ENCODE measurements at places on chromosomes 2 and 18. TPM values are rescaled to one million over a fixed set of nuclear protein-coding genes. Genes with fewer than 3 reads are reported as not detected.

Gene THADA
- 12.7 TPM for polyA plus RNA-seq

Gene PLGLB2
- polyA plus RNA-seq, result 1.8 TPM

Gene CYBRD1
- polyA plus RNA-seq, result 305 TPM

Gene EFR3B
- not detected for polyA plus RNA-seq

Gene IL37
- 1.6 TPM for polyA plus RNA-seq

Gene RELCH
- 11.3 TPM for polyA plus RNA-seq

Gene HS6ST1
- 20.7 TPM for polyA plus RNA-seq

Gene UPP2
- polyA plus RNA-seq, result not detected

Gene UGT1A10
- polyA plus RNA-seq, result 0.27 TPM

Gene LIMS2
- 10.8 TPM for polyA plus RNA-seq

Gene VIL1
- 678 TPM for polyA plus RNA-seq

Gene HAAO
- polyA plus RNA-seq, result 62.0 TPM

Gene CD207
- polyA plus RNA-seq, result not detected

Measured in small intestine (tissue), 16 donors.